ENCODE measurements at places on chromosomes 4 and X.

- DNase-seq: no peak
These were observed 24.1 kb upstream of the MTM1 start for GRCh38 chrX:150544222-150544787.

- DNase-seq: no peak
These were observed 8.6 kb upstream of the ENPEP start for GRCh38 chr4:110467400-110467799.

GRCh38 chr4:64584981-64585557 is 175.8 kb upstream of the TECRL start:
- no peak for DNase-seq

- DNase-seq: no peak
These were observed 46.3 kb upstream of the AFAP1 start for GRCh38 chr4:7985891-7986441.

DNA sequence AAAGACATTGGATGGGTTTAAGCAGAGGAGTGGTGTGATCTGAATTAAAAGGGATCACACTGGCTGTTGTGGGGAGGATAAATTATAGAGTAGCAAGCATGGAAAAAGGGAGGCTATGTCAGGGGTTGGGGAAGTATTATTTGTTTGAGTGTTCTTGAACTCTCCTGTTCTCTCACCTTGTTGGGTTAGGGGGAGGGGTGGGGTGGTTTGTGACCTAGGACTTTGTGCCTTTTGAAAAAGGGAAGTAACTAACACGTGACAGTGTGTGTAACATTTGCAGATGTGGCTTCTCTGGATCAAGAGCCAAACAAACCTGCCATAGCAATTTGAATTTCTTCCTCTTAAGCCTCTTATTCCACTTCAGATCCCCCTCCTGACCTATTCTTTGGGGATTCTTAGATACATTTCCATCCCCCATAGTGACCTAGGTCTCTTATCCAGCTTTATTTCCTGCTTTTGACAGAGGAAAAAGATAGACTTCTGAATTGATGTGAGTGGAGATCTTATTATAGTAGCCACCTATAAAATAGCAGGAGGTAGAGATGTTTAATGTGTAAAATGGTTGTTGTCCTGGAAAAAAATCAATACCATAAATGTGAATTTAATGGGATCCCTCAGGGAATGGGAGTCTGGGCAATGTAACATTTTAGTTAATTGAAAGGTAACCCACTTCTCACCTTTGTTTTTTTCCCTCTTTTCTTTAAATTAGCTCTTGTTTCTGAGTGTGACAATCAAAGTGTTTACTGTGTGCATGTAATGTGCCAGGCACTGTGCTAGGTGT is 120.4 kb downstream of the CT47B1 start:
- DNase-seq: peak; percentile 2

- DNase-seq: no peak
These were observed 166.7 kb upstream of the SH3RF1 start for GRCh38 chr4:169437299-169438047.

DNA sequence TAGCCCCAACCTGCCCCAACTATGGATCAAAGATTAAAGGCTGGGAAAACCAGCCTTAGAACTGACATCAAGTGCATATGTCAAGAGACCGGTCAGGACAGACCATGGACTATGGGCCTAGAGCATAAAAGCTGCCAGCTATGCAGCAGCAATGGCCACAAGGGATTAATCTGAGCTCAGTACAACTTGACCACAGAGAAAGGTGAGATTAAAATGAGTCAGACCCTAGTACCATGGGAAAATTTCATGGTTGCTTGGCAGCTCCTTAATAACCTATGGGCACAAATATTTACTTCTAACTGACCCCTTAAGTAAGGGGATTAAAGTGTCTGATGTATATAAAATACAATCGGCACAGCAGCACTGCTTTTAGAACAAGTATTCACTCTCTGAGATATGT is 54.4 kb downstream of the CBR4 start:
- no peak for DNase-seq

DNA sequence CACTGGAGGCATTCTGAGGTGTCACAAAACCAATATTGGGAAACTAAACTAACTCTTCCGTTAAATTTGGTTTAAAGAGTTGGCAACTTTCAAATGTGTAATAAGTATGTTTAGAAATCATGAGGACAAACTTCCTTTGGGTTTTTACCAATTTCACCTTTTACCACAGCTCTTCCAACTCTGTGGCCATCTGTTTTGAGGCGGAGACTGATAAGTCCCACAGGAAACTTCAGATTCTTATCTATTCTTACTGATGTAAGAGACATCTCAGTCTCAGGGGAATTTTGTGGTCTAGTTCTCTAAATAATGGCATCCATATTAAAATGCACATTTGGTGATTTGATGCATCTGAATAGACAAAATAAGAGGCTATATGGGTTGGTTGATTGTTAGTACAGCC is 229.2 kb upstream of the AFF2 start:
- DNase-seq: no peak

DNA sequence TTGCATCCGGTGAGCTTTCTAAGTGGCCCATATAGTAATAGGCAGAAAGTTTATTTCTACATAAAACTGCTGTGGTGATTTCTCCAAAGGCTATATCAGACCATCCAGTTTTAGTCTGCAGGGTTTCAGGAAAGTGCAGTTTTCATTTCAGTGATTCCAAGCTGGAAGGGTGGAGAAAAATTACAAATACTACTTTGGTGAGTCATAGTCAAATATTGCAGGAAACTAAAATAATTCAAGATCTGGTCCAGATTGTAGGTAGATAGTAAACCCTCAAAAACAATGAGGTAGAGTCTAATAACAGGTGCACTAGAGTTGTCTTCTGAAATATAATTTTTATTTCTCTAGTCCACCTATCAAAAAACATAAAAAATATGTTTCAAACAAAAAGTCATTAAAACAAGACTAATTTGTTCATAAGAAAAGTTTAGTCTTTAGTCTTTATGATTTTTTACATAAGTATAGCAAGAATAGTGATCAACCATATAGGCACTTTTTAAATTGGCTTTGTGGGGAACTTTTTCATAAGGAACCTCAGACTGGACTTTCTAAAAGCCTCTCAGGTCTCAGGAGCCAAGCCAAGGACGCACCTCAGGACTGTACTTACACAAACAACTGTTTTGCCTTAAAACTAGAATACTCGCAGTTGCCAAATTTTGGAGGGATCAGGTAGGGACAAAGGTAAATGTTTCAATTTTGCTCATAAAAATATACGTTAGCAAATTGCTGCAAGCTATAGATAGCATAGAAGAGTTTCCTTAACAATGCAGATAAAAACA is 101.8 kb upstream of the TLR3 start:
- no peak for DNase-seq

GRCh38 chrX:115467961-115468360 is 93.0 kb upstream of the PLS3 start:
- no peak for DNase-seq

DNA sequence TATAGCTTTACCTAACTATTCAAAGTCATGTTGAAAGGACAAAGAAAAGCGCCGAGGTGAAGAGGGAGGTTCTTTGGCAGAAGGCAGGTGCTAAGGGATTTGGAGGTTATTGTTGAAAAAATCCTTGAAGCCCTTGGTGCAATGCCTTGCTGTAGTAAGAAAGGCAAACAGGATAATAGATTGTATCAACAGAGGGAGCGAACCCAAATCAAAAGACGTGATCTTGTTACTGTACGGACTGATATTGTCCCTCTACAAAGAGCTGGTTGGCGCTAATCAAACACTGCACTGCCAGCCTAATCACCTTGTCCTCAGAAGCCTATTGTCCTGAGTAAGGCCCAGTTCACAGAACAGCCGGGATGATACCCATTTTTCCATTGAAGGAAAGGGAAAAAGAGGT is 182.9 kb downstream of the ZIC3 start:
- DNase-seq: no peak

DNA sequence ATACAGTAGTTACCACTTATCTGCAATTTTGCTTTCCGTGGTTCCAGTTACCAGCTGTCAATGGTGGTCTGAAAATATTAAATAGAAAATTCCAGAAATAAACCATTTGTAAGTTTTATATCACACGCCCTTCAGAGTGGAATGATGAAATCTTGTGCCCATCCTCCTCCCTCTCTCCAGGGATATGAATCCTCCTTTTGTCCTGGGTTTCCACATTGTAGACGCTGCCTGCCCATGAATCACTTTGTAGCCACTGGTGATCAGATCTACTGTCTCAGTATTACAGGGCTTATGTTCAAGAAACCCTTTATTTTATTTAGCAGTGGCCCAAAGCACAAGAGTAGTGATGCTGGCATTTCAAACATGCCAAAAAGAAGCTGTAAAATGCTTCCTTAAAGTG is 198.6 kb downstream of the KCNIP4 start:
- DNase-seq: no peak

- no peak for DNase-seq
These were observed 90.3 kb upstream of the TEX13D start for GRCh38 chrX:124242131-124242530.

DNA sequence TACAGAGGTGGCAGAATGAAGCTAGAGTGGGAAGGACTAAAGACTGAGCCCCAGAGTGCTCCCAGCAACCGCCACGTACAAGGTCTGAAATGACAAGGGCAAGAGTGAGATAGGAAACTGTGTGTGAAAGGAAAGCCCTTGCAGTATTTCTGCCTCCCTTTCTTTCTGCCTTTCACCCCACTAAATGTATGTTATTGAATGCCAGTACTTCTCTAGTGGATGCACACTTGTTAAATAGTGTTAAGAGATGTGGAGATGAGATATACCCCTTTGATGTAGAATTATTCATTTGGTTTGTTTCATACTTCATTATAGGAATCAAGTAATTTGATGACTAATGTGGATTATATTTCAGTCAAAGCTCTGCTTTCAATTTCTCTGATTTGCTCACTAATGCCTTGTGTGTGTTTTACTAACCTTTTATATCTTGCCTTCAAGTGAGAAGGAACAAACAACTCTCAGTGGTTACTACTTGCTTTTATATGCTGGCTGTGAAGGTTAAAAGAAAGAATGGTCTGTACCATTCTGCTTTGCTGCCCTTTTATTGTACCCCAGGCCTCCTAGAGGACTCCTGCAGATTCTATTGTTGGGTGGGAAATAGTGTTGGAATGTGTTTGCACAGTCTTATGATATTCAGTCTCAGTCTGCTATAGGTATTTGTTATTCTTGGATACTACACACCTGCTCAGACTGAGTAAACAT is 8.0 kb upstream of the ANXA3 start:
- no peak for DNase-seq

DNA sequence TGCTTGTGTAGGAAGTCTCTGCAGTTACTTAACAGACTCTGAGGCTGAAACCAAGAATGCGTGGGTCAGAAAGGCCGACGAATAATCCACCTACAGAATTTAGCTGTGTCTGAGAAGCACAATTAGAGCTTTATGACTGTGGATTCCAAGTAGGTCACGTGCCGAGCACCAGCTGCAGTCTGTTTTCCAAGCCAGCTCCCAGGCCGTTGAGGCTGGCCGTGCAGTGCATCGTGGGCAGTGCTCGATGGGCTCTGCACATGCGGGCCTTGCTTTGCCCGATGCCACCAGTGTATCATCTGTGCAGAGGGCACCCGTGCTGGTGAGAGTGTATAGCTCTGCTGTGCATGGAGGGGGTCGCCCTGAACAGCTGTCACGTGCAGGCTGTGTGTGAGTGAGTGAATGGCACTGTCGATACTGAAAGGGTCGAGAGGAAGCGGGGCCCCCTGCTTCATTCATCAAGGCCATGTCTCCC is 67.5 kb upstream of the CLDN34 start:
- DNase-seq: no peak

GRCh38 chr4:128310266-128310697 is 22.7 kb upstream of the PGRMC2 start:
- DNase-seq: no peak

DNA sequence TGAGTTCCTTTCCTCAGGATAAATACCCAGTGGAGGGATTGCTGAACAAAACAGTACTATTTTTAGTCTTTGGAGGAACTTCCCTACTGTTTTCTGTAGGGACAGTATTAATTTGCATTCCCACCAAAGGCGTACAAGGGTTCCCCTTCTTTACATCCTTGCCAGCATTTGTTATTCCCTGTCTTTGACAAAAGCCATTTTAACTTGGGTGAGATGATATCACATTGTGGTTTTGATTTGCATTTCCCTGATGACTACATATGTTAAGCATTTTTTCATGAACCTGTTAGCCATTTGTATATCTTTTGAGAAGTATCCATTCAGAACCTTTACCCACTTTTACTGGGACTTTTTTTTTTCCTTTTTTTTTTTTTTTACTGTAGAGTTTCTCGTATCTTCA is 126.2 kb upstream of the ANXA10 start:
- DNase-seq: no peak

- DNase-seq: no peak
These were observed 589.2 kb downstream of the SH3BGRL start for GRCh38 chrX:81791086-81791485.

GRCh38 chr4:47672696-47673095 is 165.2 kb downstream of the CORIN start:
- DNase-seq: no peak

DNA sequence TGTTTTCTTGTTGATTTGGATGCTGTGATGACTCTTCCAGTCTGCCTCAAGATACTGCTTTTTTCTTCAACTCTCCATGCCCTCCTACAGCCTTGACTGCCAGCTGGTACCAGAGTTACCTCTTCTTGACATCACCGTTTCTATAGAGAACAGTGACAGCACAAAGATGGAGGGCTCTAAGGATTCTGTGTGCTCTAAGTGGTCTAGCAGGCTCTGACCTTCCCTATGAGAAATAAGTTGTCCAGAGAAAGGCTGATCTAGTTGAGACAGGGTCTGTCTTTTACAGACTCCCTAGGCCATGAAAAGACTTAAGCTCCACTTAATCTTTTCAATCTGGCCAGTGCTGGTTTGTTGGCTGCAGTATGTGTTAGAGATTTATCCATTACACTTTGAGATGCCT is at the start of gene AKAP4:
TSS of gene AKAP4 (minus strand) at position 101 of the 400 bp plus-strand sequence. CDS start 118 bp downstream, outside the sequence.
- DNase-seq: no peak

GRCh38 chr4:21410372-21410771 is 538.2 kb downstream of the KCNIP4 start:
- no peak for DNase-seq

DNA sequence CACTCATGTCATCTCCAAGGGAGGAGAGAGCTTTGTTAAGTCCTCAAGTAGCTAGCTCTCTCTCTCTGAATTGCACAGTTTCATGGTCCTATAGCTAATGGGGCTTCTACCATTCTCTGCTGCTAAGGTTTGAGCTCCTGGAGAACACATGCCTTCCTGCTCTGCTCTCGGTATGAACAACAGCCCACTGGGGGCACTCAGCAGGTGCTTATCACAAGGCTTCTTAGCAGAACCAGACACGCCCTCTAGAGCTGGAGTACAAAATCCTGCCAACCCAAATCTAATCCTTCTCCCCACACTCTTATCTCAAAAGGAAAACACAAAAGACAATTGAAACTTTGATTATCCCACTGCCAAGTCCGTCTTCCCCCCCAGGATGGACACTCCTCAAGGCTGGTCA is 176.5 kb downstream of the HS3ST1 start:
- no peak for DNase-seq

DNA sequence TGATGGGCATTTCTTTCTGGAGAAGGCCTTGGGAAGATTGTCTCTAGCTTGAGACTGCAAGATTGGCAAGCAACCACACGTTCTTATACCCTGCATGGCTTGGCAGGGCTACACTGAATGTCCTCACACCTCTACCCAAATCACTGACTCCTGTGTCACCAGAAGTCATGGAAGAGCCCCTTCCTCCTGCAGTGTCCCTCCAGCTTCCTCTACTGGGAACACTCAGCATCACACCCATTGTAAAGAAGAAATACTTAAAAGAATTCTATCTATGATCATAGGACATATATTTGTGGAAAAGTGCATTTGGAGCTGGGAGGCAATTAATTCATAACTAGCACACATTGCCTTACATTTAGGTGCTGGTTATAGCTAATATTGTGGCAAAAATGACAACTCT is 113.1 kb downstream of the CCSER1 start:
- DNase-seq: no peak

All from esophagus squamous epithelium (tissue), 5 donors.